Tibial nerve (tissue), 4 donors: ENCODE measurements at places on chromosomes 16 and 17. TPM values are rescaled to one million over a fixed set of nuclear protein-coding genes. Genes with fewer than 3 reads are reported as not detected.
A peak's percentile ranks its signal among the peaks of the same experiment; 100 is the strongest.

GRCh38 chr17:71437166-71437565, 683.7 kb upstream of the SOX9 start:
- no peak for DNase-seq
- no peaks in the 10 kb centered on the region for H3K36me3 ChIP-seq
- H3K27me3 ChIP-seq: no peaks in the 10 kb centered on the region
- no peak overlapping the region for H3K27ac ChIP-seq

DNA sequence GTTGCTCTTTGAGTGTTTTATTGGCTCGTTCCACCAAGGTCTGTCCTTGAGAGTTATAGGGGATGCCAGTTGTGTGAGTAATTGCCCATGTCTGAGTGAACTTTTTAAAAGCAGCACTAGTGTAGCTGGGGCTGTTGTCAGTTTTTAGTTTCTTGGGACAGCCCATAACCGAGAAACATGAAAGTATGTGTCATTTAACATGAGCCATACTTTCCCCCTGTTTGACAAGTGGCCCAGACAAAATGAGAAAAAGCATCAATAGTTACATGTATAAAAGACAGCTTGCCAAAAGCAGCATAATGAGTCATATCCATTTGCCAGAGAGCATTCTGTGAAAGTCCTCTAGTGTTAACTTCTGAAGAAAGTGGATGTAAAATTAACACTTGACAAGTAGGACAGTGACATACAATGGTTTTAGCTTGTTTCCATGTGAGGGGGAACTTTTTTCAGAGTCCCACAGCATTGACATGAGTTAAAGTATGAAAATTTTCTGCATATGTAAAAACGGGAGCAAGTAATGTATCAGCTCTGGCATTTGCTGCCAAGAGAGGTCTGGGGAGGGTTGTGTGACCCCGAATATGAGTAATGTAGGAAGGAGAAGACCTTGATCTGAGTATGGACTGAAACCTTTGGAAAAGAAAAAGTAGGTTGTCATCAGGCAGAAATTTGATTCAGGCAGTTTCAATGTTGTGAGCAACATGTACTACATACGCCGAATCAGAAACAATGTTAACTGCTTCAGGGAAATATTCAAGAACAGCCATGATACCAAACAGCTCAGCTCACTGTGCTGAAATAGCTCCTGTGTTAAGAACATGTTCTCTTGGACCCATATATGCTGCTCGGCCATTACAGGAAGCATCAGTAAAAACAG, 56.8 kb upstream of the ARL4D start:
- H3K36me3 ChIP-seq: no peaks in the 10 kb centered on the region
- no peak for DNase-seq
- H3K27me3 ChIP-seq: no peaks in the 10 kb centered on the region
- H3K4me3 ChIP-seq: no peak overlapping the region
- H3K4me1 ChIP-seq: peaks cover 20% of the 10 kb centered on the region

DNA sequence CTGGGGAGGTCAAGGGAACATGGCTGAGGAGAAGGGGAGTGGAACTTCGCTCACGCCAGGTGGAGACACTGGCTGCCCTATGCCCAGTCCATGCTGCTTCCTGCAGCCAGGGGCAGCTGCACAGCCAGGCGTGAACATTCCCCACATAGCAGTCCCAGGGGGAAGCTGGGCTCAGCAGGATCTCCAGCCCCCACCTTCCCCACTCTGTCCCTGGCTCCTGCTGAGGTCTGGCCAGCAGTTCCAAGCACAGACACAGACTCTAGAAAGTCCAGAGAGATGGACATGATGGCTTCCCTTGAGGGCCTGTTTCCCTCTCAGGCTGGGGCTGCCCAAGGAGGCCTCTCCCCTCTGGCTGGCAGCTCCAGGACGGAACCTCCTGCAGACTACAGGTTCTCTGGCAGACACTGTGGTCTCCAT, 9.3 kb downstream of the JUP start:
- H3K4me3 ChIP-seq: no peak overlapping the region
- no peaks in the 10 kb centered on the region for H3K27me3 ChIP-seq
- peaks cover 71% of the 10 kb centered on the region for H3K4me1 ChIP-seq

GRCh38 chr17:1179112-1179817, 516 bp downstream of the ABR start:
- H3K27me3 ChIP-seq: peaks cover 18% of the 10 kb centered on the region
- H3K27ac ChIP-seq: peak overlapping the region; percentile 53
- DNase-seq: no peak
- H3K36me3 ChIP-seq: no peaks in the 10 kb centered on the region

DNA sequence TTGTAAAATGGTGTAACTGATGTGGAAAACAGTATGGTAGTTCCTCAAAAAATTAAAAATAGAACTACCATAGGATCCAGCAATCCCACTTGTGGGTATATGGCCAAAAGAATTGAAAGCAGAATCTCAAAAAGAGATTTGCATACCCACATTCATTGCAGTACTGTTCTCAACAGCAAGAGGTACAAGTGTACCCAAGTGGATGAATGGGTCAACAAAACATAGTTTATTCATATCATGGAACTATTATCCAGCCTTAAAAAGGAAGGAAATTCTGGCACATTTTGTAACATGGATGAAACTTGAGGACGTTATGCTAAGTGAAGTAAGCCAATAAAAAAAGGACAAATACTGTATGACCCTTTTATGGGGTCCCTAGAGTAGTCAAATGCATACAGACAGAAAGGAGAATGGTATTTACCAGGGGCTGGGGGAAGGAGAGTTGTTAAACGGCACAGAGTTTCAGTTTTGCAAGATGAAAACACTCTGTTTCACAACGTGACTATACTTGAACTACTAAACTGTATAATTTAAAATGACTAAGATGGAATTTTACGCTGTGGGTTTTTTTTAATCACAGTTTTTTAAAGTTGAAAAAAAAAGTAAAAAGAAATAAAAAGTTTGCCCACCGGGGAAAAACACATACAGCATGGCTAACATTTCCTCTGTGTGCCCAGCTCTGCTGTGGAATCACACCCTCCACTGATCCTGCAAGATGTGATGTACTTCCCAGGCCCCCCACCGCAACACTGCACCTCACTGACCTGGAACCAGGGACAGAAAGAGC, 6.1 kb downstream of the TVP23A start:
- no peaks in the 10 kb centered on the region for H3K36me3 ChIP-seq
- no peaks in the 10 kb centered on the region for H3K4me1 ChIP-seq
- no peaks in the 10 kb centered on the region for H3K27me3 ChIP-seq
- H3K4me3 ChIP-seq: no peak overlapping the region
- no peak overlapping the region for H3K27ac ChIP-seq

GRCh38 chr16:51896013-51896412, 650.9 kb downstream of the TOX3 start:
- H3K4me1 ChIP-seq: no peaks in the 10 kb centered on the region
- no peak for DNase-seq
- H3K4me3 ChIP-seq: no peak overlapping the region
- H3K27me3 ChIP-seq: no peaks in the 10 kb centered on the region
- no peak overlapping the region for H3K27ac ChIP-seq

DNAH9 gene
- 1.2 TPM for total RNA-seq

DPEP2 gene
- 4.1 TPM for total RNA-seq

CACNG3 gene
- not detected for total RNA-seq

C16orf89 gene
- total RNA-seq: 39.0 TPM

LGALS9 gene
- total RNA-seq: 11.9 TPM

TTYH2 gene
- total RNA-seq: 37.2 TPM

RASD1 gene
- 245 TPM for total RNA-seq
